ENCODE measurements at places on chromosomes 16 and 17.
A peak's percentile ranks its signal among the peaks of the same experiment; 100 is the strongest.

GRCh38 chr16:74601126-74601871 lies 5.6 kb downstream of the GLG1 start:
- DNase-seq = peak; percentile 19

- DNase-seq = peak; percentile 54
These were observed at the start of gene GAS7 for GRCh38 chr17:10198509-10199249. GAS7 (minus strand) TSS chr17:10198606.

DNA sequence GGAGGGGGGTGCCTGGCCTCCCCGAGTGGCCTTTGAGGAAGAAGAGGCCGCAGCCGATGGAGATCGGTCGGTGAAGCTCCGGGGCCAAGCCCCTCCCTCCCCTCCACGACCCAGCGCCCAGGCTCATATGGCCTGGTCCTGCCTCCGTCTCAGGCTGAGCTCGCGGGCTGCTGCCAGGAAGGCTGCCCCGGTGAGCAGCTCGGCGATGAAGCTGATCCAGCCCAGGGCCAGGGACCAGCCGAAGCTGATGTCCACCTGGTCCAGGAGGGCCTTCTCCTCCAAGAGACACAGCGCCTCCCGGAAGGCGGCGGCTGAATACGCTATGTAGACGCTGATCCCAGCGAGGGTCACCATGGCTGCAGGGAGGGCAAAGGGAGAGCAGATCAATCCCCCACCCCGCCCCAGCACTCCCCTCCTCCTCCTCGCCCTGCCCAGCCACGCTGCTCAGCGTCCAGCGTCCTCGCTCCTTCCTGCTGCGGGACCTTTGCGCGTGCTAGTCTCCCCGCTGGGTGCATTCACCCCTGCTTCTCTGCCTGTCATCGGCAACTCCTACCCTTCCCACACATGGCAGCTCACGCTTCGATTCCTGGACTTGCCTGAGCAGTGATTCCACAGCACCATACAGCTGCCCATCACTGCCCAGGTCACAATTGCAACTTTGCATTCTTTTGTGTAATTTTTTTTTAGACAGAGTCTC lies 20.5 kb downstream of the TMEM114 start:
- DNase-seq = no peak

DNA sequence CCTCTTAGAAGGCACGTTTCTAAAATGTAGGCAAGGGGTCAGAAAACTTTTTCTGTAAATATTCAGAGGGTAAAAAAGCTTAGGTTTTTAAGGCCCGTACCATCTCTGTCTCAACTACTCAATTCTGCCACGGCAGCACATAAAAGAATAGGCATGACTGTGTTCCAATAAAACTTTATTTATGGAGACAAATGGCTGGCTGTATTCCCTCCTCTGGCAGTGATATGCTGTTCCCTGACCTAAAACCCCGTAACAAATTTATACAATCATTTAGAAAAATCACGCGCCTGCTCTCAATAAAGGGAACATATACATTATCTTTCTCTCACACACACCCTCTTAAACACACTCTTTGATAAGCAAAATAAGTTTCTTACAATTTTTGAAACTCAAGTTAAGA lies 138.7 kb downstream of the ZFHX3 start:
- DNase-seq = no peak

DNA sequence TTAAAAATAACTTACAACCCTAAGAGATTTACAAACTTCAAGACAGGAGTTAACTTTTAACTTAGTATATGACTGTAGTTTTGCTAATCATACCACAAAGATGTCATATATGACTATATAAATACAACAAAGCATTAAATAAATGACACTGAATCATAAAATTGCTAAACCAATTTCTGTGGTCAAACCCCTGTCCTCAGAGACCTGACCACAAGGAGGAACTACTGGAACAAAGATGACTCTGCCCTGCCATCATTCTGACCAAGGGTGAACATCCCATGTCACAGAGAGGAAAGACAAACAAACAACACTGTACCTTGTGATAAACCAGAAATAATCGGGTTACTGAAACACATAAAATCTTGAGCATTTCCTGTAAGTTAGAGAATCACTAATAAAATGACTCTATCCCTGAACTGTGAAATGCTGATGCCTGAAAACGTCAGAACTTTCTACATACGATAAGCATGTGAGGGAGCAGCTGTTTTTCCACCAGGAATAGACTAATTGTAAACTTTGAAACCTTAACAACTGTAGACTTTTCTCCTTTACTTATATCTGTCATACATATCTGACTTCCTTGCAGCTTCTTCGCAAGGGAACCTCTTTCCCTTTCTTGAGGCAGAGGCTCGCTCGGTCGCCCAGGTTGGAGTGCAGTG lies 47.9 kb downstream of the WDR59 start:
- peak; percentile 25 for DNase-seq

DNA sequence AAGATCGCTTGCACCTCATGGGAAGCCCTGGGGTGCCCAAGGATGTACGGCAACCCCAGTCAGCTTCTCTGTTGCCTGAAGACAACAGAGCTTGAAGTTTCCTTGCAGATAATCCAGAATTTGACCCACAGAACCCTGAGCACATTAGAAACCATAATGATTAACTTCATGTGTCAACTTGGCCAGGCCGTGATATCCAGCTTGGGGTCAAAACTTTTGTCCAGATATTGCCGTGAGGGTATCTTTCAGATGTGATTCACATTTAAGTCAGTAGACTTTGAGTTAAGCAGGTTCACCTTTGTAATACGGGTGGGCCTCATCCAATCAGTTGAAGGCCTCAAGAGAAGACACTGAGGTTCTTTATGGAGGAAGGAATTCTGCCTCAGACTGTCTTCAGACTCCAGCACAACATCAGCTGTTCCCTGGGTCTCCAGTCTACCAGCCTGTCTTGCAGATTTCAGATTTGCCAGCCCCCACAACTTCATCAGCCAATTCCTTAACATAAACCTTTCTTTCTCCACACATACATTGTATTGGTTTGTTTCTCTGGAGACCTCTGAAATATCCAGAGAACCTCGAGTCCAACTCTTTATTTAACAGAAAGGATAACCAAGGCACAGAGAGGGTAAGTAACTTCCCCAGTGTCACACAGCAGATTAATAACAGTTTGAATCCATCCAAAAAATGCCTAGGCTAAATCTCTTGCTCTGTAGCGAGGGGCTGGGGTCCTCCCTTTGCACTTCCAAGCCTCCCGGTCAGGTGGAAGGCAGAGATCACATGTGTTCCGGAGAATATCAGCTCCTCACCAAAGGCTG lies 171.1 kb downstream of the SALL1 start:
- no peak for DNase-seq

DNA sequence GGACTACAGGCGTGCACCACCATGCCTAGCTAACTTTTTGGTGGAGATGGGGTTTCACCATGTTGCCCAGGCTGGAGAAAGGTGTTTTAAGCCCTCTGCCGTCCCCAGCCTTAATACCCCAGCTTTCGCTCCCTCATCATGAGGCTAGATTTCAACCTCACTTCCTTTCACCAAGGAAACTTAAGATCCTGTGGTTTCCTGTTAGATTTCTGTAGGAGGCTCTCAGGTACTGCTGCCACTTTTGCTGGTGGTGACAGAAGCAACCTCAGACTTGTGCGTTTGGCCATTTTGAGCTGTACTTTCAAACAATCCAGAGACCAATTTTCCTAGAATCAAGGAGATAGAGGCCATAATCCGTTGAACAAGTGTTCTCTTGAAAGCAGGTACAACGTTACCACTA lies 36.2 kb downstream of the MPHOSPH6 start:
- DNase-seq = no peak

GRCh38 chr17:17420561-17421269 lies 56.1 kb upstream of the MED9 start:
- DNase-seq = peak; percentile 32

DNA sequence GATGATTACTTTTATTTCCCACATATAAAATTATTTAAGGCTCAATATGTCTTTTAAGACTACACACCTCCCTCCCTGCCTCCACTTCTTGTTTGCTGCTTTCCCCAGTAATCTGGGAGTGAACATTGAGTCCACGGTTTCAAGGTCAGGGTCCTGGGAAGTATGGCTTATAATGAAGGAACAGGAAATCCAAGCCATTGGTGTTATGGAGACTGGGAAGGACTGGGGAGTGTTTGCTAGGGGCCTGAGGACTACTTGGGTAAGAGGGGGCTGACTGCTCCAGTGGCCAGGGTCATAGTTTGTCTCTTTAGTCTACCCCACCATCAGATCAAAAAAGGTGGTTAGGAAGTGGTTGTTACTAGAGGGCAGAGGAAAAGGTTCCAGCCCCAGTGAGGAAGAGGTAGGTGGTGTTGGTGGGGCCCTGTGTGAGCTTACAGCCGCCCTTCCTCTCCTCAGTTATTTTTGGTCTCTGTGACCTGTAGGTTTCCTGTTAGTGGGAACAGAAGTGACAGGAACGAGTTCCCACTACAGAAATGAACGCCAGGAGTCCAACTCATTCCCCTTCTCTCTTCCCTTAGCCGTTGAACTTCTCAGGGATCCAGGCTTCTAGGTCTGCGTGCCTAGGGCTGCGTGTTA lies 742 bp upstream of the SLC16A13 start:
- DNase-seq = no peak
